ENCODE measurements at places on chromosomes 13 and 19.

DNA sequence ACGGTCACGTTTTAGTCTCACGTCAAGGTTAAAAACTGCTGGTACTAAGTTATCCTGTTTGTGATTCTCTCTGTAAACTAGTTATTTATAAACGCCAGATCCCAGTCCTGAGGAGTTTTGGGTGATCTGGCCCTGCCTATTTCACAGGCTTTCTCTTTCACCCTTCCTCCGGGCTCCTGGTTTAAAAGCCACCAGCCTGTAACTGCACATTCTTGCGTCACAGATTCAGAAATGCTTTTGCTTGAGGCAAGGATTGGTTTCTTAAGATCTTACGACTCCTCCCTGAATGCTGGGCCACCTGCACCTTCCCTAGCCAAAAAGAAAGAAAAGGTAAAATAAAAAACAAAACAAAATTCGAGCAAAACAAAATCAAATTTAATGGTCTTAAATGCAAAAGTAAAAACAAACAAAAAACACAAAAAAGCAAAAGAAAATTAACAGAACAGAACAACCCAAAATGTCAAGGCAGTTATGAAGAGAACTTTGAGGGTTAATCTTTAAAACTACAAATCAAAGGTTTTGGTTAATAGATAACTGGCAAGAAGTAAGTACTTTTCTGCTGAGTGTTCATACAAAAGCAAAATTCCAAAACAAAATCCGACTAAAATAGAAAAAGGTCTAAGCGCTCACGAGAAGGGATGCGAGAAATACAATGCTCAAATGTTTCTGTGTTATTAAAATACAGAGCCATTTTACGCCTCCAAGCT, 18.6 kb upstream of the TIMM44 start:
- no peak for DNase-seq

DNA sequence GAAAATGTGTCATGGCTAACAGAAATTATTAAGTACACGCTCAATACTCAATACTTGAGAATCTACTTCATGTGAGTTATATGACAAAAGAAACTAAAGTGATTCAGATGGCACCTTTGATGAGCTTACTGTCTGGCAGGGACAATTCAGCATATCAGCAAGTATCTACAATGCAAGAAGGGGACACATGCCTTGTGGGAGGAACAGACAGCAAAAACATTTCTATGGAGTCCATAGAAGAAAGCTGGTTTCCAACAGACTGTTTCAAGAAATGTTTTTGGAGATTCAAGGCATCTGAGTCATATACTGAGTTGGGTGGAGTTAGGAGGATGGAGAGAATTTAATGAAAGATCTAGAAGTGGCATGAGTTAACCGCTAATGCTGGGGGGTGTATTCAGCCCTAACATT, 54.7 kb downstream of the MBNL2 start:
- no peak for DNase-seq

DNA sequence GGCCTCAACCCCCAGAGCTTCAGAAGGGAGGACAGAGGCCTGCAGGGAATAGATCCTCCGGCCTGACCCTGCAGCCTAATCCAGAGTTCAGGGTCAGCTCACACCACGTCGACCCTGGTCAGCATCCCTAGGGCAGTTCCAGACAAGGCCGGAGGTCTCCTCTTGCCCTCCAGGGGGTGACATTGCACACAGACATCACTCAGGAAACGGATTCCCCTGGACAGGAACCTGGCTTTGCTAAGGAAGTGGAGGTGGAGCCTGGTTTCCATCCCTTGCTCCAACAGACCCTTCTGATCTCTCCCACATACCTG, 969 bp upstream of the CEACAM5 start:
- DNase-seq: no peak

DNA sequence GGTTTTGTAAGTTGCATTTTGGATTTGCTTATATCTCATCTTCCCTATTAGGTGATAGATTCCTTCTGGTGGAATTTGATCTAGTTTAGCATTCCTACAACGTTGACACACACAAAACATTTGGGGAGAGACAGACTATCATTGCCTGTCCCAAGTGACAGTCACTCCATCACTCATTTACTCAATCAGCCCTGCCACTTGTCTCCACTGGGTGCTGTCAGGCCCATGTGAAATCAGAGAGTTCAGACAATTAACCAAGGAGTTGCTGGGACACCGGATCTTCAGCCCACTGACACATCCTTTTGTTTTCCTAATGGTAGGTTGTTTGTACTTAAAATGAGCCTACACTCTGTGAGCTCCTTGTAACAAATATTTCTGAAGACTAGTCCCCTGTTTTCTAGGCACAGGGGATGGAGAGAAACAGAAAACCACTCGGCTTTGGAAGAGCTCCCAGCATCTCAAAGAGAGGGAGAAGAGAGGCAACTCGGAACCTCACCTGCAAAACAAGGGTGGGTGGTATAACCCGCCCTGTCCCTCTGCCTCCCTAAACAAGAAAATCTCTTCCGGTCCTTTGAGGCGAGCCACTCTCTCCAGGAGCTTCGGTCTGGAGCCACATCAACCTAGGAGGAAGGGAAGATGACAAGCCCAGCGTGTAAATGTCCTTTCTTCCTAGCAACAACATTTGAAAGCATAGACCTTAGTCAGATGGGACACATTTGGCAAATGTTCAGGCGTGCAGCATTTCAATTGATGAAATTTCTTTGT, 440.9 kb upstream of the KLF12 start:
- DNase-seq: no peak

GRCh38 chr13:78299832-78300623, 303.3 kb downstream of the POU4F1 start:
- no peak for DNase-seq

DNA sequence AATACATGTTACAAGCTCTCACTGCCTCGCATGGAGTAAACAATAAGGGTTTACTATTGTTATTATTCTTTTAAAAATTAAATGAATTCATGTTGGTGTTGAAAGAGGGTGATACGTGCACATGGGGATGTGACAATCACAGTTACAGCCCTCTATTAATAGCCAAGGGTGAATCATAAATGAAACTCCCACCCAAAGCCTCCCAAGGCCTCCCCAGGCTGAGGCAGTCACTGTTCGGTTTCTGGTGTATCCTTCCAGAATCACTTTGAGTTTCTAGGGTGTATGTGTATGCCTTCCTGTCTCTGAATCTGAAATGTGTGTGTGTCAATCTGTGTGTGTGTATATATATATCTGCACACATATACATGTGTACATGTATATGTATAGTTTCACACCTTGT, 73.4 kb downstream of the AKAP11 start:
- no peak for DNase-seq

GRCh38 chr19:3687774-3688706, 12.2 kb downstream of the PIP5K1C start:
- DNase-seq: no peak

GRCh38 chr19:12695997-12696365, 450 bp downstream of the FBXW9 start:
- DNase-seq: no peak

GRCh38 chr19:49906879-49907564, 10.3 kb upstream of the IL4I1 start:
- DNase-seq: no peak

DNA sequence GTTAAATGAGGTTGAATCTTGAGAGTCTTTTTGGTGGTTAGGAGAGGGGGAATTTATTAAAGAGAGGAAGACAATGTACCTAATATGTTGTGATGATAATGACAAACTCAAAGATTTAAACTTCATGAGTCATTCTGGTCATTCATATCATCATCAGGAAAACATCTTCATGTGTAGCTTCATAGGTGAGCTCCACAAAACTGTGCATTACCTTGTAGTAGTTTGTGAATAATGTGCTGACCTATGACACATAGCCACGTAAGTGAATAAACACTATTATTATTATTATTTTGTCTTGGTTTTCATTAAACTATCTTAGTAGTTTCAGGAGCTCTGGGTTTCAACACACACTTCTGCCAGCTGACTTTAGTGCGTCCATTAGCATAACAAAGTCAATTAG, 997 bp upstream of the GPC6 start:
- DNase-seq: no peak

GRCh38 chr13:77002590-77003190, 10.8 kb downstream of the CLN5 start:
- DNase-seq: no peak

DNA sequence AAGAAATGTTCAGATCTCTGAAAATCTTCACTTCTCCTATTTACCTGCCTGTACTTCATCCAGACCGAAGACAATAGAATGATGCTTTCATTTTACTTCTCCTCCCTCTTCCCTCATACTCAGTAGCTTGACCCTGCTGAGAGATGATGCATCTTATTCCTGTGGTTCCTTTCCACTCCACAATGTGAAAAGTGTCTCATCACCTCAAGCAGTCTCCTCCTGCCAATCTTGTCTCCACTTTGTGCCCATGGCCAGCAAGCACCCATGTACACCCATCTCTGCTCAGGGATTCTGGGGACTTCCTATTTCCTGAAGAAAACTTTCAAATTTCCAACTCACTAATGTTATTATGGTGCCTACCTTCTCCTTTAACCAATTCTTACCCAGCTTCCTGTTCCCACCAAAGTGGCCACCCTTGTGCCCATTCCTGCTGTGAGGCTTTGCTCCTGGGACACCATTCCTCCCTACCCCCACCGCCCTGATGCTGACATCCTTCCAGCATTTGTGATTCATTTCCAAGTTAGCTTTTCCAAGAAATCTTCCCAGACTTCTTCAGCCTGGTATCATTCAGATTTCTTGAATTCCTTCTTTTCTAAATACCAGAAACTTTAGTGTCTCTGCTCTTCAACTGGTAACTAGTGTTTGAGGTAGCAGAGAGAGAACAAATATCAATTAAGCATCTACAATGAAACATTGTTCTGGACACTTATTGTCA, 212.5 kb downstream of the POSTN start:
- DNase-seq: no peak

DNA sequence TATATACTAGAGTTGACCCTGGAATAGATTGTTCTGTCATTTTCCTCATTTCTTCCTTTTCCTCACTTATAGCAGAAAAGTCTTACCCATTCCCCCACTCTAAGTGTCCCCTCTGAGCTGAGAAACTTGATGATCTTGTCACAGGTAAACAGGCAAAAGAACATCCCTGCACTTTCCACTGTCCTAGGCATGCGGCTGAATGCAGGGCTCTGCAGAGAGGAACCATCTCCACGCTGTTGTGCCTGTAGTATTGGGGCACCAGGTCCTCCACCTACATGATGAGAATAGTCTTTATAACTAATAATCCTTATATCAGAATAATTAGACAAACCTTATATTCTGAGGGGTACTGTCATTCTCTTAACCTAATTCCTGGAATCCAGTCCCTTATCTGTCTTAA, 211.3 kb downstream of the RBM26 start:
- no peak for DNase-seq

DNA sequence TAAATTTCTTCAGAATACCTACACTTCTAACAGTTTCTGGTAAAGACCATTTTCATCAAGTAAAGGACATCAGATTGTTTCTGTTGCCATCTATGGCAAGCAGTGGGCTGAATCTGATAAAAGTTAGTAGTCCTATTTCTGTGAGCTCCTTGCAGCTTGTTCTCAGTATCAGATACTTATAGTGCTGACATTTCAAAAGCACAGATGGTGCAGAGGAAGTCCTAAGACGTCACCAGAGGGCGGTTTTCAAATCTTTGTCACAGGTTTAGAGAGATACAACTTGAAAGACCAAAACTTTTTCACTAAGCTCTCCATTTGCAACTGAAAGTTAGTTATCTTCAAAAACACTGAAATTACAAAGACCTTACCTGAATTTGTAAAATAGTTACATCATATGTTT, 719.8 kb downstream of the SLITRK1 start:
- no peak for DNase-seq

GRCh38 chr19:2469102-2469914, 6.6 kb upstream of the GADD45B start:
- DNase-seq: no peak

GRCh38 chr13:29491248-29491647, 104.2 kb downstream of the SLC7A1 start:
- DNase-seq: no peak

DNA sequence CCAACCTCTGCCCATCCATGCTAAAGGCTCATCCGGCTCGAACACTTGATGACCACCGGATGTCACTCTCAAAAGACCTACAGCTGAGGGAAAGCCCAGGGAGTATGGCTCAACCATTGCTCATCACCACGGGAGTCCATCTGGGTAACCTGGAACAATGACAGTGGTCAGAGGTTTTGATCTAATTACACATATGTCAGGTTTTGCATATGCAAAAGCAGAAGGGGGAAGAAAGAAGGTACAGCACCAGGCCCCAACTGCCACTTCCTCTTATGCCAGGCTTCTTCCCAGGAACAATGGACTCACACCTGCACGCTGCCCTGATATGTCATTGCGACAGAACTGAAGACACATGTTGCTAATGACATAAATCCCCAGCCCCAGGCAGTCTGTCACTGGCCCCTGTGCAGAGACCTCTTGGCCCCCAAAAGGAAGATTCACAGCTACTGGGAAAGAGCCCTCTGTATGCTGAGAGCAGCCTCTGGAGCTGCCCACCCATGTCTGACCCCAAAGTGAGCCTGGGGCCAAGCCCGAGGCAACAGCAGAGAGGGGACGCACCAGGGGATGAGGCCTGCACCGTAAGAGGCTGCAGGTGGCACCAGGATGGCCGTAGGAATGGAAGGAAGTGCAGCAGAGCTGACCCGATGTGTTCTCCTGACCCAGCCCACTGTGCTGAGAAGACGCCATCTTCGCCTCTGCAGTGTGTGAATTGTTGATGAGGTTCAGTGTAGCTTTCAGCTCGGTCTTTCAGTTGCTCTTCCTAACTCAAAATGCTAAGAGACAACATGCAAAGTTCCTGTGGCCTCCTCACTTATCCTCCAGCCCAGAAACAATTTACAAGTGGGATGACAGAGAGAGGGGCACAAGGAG, 26.3 kb downstream of the EPS15L1 start:
- no peak for DNase-seq

GRCh38 chr13:111792956-111793355, 274.0 kb upstream of the SOX1 start:
- DNase-seq: no peak

GRCh38 chr13:98443329-98443728, 133.6 kb downstream of the STK24 start:
- no peak for DNase-seq

DNA sequence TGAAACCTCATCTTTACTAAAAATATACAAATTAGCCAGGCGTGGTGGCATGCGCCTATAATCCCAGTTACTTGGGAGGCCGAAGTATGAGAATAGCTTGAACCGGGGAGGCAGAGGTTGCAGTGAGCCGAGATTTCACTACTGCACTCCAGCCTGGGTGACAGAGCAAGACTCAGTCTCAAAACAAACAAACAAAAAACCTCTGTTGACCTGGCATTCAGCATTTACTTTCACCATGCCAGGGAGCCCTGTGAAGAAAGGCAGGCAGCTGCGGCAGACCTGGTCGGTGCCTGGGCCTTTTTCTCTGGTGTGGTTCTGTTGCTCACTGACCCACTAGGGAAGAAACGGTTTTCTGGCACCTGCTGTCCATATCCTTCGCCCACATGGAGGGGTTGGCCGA, 49.8 kb downstream of the DNM2 start:
- no peak for DNase-seq

- DNase-seq: no peak
Measured at GRCh38 chr13:26541041-26541440, 16.4 kb upstream of the WASF3 start.

GRCh38 chr19:33731881-33732280, 64.8 kb upstream of the KCTD15 start:
- no peak for DNase-seq

- DNase-seq: no peak
Measured at GRCh38 chr13:85806553-85807175, 7.4 kb upstream of the SLITRK6 start.

GRCh38 chr13:39910041-39910440, 254.6 kb downstream of the COG6 start:
- no peak for DNase-seq

GRCh38 chr13:107421028-107421427, 794.3 kb downstream of the LIG4 start:
- no peak for DNase-seq
